NCI-H82 (cell line): ENCODE measurements at places on chromosomes 5 and 9.
A peak's percentile ranks its signal among the peaks of the same experiment; 100 is the strongest.

- no peak for DNase-seq
Observed at GRCh38 chr5:98570010-98570409, 203.5 kb upstream of the RGMB start.

GRCh38 chr9:114448706-114449105 is 56.6 kb downstream of the WHRN start:
- no peak for DNase-seq

DNA sequence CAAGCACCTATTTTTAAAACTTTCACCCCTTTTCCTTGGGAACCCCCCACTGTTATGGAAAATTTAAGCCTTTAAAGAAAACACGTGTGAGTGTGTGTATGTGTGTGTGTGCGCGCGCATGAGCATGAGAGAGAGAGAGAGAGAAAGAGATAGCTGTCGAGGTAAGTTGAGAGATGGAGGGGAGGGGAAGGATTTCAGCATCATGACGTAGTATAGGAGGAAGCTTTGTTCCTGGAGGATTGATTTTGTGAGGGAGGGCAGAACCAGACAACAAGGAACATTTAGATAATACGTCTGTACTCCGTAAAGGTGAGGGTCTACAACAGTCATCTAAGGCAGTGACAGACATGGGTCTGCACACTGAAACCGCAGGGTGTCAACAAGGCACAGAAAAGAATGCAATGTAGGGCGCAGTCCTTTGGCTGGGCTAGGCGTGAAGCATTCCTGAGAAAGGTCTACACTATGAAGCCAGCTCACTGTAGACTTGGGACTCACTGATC is 227.7 kb downstream of the SMARCA2 start:
- DNase-seq, result peak; percentile 4

GRCh38 chr5:33023649-33024048 is 312.5 kb downstream of the NPR3 start:
- DNase-seq, result no peak

- no peak for DNase-seq
Observed at GRCh38 chr5:72347801-72348308, 27.7 kb downstream of the PTCD2 start.

DNA sequence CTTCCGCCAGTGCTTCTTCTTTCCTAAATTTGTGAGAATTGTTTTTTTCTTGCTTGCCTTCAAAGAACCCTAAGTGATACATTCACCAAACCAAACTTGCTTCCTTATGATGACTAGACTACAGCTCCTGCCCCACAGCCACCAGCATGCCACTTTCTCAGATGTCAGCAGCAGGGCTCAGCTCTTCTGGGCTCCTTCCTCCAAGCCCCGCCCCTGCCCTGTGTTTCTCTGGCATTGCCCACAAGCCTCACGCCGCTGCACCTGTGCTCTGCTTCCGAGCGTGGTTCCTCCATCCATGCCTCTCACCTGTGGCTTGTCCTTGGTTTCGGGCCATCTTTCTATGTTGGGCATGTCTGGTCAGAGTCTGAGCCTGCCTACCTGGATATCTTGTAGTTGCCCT is 10.6 kb downstream of the UNC5A start:
- no peak for DNase-seq

DNA sequence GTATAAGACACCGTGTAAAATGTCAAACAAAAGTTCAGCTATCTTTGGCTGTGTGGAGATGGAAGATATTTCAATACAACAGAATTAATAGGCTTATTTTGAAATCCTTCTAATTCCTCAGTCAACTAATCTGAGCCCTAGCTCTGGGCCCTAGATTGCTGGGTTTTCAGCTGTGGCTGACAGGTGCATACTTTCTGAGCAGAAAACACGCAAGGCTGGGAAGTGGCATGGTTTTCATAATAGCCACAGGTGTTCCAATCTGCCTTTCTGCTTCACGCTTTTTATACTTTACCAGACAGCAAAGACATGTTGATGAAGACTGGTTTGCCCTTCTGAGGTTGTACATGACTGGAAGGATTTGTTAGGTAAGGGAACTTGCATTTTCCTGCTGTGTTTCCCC is 20.7 kb upstream of the XPA start:
- peak; percentile 12 for DNase-seq

DNA sequence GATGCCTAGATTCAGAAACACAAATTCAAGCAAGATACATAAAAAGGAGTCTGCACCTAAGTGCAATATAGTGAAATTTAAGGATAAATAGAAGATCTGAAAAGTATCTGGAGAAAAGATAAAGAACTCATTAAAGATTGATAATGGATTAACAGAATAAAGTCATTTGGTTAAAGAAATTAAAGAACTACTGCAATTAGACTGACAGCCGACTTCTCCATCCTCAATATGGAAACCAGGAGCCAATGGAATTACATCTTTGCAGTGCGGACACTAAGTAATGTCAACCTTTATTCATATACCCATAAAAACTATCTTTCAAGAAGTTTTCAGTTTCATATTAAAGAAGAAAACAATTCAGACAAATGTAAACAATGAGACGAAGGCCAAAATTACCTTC is 81.0 kb downstream of the MRPL36 start:
- no peak for DNase-seq

DNA sequence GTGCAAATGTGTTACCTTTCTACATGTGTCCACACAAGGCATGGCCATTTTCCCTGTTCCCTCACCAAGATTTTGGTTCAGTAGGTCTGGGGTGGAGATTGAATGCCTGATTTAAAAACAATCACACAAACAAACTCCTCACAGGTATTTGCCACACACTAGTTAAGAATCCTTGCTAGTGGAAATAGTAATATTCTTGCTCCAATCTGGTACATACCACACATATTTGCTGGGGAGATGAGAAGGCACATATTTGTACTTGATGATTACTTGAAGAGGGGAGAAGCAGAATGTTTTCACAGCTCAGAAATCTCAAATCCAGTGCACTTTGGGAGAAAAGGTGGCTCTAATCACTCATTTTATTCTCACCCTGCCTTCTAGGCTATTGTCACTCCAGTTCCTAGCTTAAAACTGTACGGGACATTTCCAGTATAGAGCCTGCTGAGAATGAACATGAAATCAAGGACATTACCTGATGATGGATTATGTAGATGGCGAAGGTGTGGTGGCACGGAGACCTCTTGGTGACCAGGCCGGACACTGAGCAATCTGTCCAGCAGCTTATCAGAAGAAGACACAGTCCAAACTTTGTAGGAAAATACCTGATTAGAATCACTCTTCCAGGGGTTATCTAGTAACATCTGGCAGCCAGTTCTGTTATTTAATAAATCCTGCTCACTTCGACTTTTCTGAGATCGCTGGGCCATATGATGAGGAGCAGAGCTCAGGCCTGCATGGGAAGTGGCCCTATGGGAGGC is 116.1 kb upstream of the IL6ST start:
- no peak for DNase-seq

DNA sequence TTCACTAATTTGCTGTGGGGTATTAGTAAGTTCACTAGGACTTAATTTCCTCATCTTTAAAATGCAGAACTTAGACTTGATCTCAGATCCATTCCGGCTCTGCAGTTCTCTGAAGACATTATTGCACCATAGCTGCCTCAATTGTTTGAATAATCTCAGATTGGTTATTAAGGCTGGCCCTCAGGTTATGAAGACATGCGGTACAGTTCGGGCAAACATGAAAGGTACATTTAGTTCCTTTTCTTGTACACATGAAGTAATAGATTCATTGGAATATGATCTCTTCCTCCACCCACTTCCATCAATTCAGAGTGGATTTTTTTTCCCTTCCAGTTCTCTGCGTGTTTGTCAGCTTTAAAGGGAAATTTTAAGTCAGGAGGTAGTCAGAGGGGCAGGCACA is 28.0 kb downstream of the ATP6V0E1 start:
- DNase-seq, result no peak

DNA sequence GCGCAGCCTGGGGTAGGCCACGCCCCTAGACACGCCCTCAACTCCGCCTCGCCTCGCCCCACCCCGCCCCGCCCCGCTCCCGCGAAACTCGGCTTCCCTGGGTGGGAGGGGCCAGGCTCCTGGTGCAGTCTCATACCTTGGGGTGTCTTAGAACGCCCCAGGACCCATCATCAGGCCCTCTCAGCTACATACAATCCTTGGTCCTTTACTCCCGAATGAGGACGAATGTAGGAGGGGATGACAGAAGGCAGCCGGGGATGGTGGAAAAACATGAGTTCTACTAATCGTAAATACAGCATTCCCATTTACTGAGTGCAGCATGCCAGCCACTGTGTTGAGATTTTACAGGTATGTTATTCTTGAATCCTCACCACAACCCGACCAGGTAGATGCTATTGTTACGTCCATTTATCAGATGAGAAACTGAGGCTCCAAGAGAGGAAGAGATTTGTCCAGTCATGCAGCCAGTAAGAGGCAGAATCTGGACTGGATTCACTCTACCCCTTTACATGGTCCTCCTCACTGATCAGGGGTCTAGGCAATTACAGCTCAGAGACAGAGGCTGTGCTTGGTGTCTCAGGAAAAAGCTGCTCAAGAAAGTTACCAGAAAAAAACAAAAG is 6.8 kb downstream of the SH2D3C start:
- no peak for DNase-seq
